ENCODE measurements at places on chromosomes 3 and 15. TPM values are rescaled to one million over a fixed set of nuclear protein-coding genes. Genes with fewer than 3 reads are reported as not detected.

The CLDN11 gene
- not detected for total RNA-seq

The PAQR9 gene
- total RNA-seq: not detected

The ITIH3 gene
- not detected for total RNA-seq

The EPHA6 gene
- 0.66 TPM for total RNA-seq

The SLC27A2 gene
- total RNA-seq: 0.84 TPM

The IL17RB gene
- 0.42 TPM for total RNA-seq

The KNL1 gene
- total RNA-seq: 7.9 TPM

The SCAANT1 gene
- not detected for total RNA-seq

The STRIT1 gene
- total RNA-seq: not detected

The ITGA11 gene
- not detected for total RNA-seq

The ROPN1 gene
- total RNA-seq: not detected

DNA sequence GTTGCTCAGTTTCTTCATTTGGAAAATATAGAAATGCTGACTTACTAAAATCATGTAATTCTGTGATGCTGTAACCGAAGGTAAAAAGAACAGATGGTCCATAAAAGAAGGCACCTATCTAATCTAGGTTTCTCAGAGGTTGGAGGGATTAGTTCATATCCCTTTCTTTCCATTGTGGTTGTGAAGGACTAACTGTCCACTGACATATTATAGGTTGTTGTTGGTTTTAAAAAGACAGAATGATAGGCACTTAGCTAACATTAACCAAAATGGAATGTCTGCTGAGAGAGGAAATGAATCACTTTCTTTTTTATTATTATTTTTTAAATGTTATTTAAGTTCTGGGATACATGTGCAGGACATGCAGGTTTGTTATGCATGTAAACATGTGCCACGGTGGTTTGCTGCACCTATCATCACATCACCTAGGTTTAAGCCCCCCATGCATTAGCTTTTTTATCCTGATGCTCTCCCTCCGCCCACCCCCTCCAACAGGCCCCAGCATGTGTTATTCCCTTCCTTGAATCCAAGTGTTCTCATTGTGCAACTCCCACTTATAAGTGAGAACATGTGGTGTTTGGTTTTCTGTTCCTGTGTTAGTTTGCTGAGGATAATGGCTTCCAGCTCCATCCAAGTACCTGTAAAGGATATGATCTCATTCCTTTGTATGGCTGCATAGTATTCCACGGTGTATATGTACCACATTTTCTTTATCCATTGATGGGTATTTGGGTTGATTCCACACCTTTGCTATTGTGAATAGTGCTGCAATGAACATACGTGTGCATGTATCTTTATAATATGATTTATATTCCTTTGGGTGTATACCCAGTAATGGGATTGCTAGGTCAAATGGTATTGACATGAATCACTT is 45.8 kb downstream of the ALDH1A2 start:
- no peak overlapping the region for H3K27ac ChIP-seq
- H3K4me1 ChIP-seq: no peaks in the 10 kb centered on the region
- no peaks in the 10 kb centered on the region for H3K36me3 ChIP-seq
- DNase-seq: peak; percentile 32

GRCh38 chr3:46693038-46693891 is at the start of gene ALS2CL:
ALS2CL (minus strand) TSS chr3:46693679; CDS start chr3:46689440, 4,239 bp downstream.
- H3K4me3 ChIP-seq: peak within 1 kb of the TSS; percentile 84
- peak; percentile 64 for DNase-seq
- peak within 1 kb of the TSS; percentile 94 for H3K27ac ChIP-seq
- H3K36me3 ChIP-seq: no peaks in the 10 kb centered on the region
- H3K27me3 ChIP-seq: no peaks in the 10 kb centered on the region

GRCh38 chr3:57977818-57978235 is 30.4 kb upstream of the FLNB start:
- peaks cover 6% of the 10 kb centered on the region for H3K36me3 ChIP-seq
- peaks cover 33% of the 10 kb centered on the region for H3K4me1 ChIP-seq
- H3K27ac ChIP-seq: no peak overlapping the region
- peak; percentile 43 for DNase-seq
- H3K4me3 ChIP-seq: no peak overlapping the region
- no peaks in the 10 kb centered on the region for H3K27me3 ChIP-seq

DNA sequence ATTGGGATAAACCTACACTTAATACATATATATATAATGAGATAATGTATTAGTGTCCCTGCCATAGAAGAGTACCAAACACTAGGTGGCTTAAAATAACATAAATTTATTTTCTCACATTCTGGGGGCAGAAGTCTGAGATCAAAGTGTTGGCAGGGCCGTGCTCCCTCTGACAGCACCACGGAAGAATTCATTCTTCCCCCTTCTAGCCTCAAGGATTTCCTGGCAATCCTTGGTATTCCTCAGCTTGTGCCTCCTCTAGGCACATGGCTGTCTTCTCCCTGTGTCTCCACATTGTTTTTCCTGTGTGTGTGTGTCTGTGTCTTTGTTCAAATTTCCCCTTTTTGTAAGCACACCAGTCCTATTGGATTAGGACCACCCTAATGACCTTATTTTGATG is 115.2 kb upstream of the AGBL1 start:
- no peak for DNase-seq
- no peak overlapping the region for H3K4me3 ChIP-seq
- peaks cover 45% of the 10 kb centered on the region for H3K27me3 ChIP-seq
- H3K27ac ChIP-seq: no peak overlapping the region

DNA sequence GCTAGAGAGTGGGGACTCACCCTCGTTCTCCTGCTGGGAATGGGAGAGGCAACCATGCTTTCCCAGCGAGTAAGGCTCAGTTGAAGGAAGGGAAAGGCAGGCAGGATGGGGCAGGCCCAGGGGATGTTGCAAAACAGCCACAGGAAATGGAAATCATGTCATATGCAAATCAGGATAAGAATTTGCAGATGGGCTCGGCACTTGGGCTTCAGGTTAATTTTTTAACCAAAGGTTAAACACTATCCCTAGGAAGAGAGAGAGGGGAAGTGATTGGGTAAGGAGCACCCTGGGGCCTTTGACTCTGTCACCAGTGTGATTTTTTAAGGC is 14.6 kb upstream of the PLA2G4E start:
- no peaks in the 10 kb centered on the region for H3K36me3 ChIP-seq
- peaks cover 11% of the 10 kb centered on the region for H3K4me1 ChIP-seq
- H3K27ac ChIP-seq: peak overlapping the region; percentile 6
- H3K4me3 ChIP-seq: peak overlapping the region; percentile 32

GRCh38 chr15:67095912-67096311 is 30.5 kb downstream of the SMAD3 start:
- H3K27me3 ChIP-seq: no peaks in the 10 kb centered on the region
- peaks cover 13% of the 10 kb centered on the region for H3K36me3 ChIP-seq
- H3K4me3 ChIP-seq: no peak overlapping the region
- H3K4me1 ChIP-seq: peaks cover 46% of the 10 kb centered on the region
- no peak for DNase-seq

- no peaks in the 10 kb centered on the region for H3K27me3 ChIP-seq
- no peak for DNase-seq
- H3K4me1 ChIP-seq: no peaks in the 10 kb centered on the region
- H3K27ac ChIP-seq: no peak overlapping the region
Observed at GRCh38 chr3:169295912-169296570, 367.5 kb downstream of the MECOM start.

- peaks cover 61% of the 10 kb centered on the region for H3K36me3 ChIP-seq
- no peak for DNase-seq
- H3K27ac ChIP-seq: no peak overlapping the region
- H3K4me1 ChIP-seq: peaks cover 6% of the 10 kb centered on the region
- no peaks in the 10 kb centered on the region for H3K27me3 ChIP-seq
Observed at GRCh38 chr3:15010664-15011063, 54.5 kb downstream of the MRPS25 start.

DNA sequence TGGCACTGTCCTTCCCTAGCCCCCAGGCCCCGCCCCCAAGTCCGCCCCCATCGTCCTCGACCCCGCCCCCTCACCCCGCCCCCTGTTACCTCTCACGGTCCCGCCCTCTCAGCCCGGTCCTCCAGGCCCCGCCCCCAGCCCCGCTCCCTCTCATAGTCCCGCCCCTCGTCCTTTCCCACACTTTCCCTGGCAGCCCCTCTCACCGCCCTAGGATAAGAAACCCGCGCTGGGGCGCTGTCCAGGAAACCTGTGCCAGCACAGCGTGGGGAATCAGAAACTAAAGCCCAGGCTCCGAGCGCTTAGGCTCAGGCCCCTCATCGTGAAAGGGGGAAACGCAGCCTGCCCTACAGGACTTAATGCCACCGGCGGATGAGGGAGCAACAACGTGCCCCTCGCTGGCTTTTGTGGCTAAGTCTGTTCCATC is 20.9 kb downstream of the TRPM1 start:
- peaks cover 14% of the 10 kb centered on the region for H3K4me1 ChIP-seq
- no peaks in the 10 kb centered on the region for H3K27me3 ChIP-seq
- H3K27ac ChIP-seq: no peak overlapping the region
- H3K36me3 ChIP-seq: no peaks in the 10 kb centered on the region
- no peak overlapping the region for H3K4me3 ChIP-seq

GRCh38 chr15:55522742-55523450 is 14.9 kb upstream of the DNAAF4 start:
- H3K27ac ChIP-seq: no peak overlapping the region
- no peaks in the 10 kb centered on the region for H3K36me3 ChIP-seq
- peaks cover 39% of the 10 kb centered on the region for H3K27me3 ChIP-seq
- no peak overlapping the region for H3K4me3 ChIP-seq
- H3K4me1 ChIP-seq: no peaks in the 10 kb centered on the region

- H3K27ac ChIP-seq: no peak overlapping the region
- H3K36me3 ChIP-seq: no peaks in the 10 kb centered on the region
- H3K4me3 ChIP-seq: no peak overlapping the region
- H3K27me3 ChIP-seq: no peaks in the 10 kb centered on the region
Observed at GRCh38 chr3:72320955-72321303, 527.3 kb downstream of the SHQ1 start.

GRCh38 chr3:57644740-57645139 is 47.6 kb upstream of the ARF4 start:
- no peak for DNase-seq
- no peaks in the 10 kb centered on the region for H3K27me3 ChIP-seq
- H3K4me3 ChIP-seq: no peak overlapping the region
- H3K27ac ChIP-seq: no peak overlapping the region

- no peak overlapping the region for H3K4me3 ChIP-seq
- H3K27me3 ChIP-seq: no peaks in the 10 kb centered on the region
- peaks cover 60% of the 10 kb centered on the region for H3K36me3 ChIP-seq
- no peak overlapping the region for H3K27ac ChIP-seq
- H3K4me1 ChIP-seq: no peaks in the 10 kb centered on the region
- DNase-seq: no peak
Observed at GRCh38 chr15:66489179-66489791, 8.3 kb downstream of the SNAPC5 start.

DNA sequence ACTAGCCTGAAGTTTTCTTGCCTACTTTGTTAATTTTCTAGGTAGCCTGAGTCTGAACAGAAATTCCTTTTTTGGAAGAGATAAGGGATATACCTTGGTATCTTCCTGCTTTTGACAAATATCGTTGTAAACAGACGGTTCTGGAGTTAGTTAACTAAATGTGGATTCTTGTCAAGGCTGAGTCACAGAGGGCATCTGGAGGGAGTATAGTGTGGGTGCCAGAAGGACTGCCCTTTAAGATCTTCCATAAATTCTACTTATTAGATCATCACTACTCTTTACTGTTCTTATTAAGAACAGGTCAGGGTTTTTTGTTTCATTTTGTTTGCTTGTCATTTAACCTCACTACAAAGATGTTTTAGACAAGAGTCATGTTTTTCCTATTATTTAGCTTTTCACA is 125.3 kb upstream of the SKOR1 start:
- peaks cover 10% of the 10 kb centered on the region for H3K36me3 ChIP-seq
- no peaks in the 10 kb centered on the region for H3K27me3 ChIP-seq
- no peaks in the 10 kb centered on the region for H3K4me1 ChIP-seq

- DNase-seq: no peak
- no peak overlapping the region for H3K4me3 ChIP-seq
- H3K27ac ChIP-seq: no peak overlapping the region
- H3K4me1 ChIP-seq: no peaks in the 10 kb centered on the region
- no peaks in the 10 kb centered on the region for H3K27me3 ChIP-seq
- H3K36me3 ChIP-seq: no peaks in the 10 kb centered on the region
Observed at GRCh38 chr3:88785841-88786240, 321.6 kb upstream of the EPHA3 start.

DNA sequence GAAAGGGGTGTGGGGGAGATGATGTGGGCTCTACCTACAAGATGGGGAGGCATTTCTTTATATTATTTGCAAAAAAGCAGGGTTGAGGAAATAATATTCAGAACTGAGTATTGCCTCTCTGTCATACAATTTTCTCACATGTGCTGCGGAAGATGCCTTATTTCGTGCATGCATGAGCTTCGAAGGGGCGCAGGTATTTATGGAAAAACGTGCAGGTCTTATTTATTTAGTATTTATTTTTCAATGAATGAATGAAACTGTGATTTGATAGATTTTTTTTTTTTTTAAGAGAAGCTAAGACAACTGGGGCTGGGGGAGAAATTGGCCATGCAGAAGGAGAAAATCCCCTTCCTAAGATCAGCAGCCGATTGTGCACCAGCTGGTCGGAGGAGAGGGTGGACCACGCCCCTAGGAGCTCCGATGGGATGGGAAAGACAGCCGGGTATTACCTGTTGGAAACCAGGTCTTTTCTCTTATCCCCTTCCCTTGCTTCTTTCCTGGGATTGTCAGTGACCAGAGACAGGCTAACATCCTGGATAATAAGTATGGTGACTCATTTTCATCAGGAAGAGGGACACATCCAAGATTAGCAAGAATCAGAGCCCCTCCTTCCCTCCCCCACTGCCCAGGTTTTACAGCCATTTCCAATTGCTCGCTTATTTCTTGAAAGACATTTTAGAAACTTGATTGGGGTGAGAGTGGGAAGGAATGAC is 875 bp downstream of the GAP43 start:
- H3K27me3 ChIP-seq: no peaks in the 10 kb centered on the region
- no peak for DNase-seq
- no peak overlapping the region for H3K27ac ChIP-seq
- H3K36me3 ChIP-seq: no peaks in the 10 kb centered on the region
- no peaks in the 10 kb centered on the region for H3K4me1 ChIP-seq
- no peak overlapping the region for H3K4me3 ChIP-seq

- H3K4me3 ChIP-seq: no peak overlapping the region
- DNase-seq: no peak
- no peak overlapping the region for H3K27ac ChIP-seq
- peaks cover 74% of the 10 kb centered on the region for H3K27me3 ChIP-seq
- no peaks in the 10 kb centered on the region for H3K4me1 ChIP-seq
Observed at GRCh38 chr3:61331929-61332552, 80.8 kb upstream of the FHIT start.

GRCh38 chr3:161475905-161476304 is 20.7 kb upstream of the OTOL1 start:
- no peaks in the 10 kb centered on the region for H3K27me3 ChIP-seq
- no peak overlapping the region for H3K27ac ChIP-seq
- H3K4me1 ChIP-seq: no peaks in the 10 kb centered on the region
- H3K36me3 ChIP-seq: no peaks in the 10 kb centered on the region
- no peak overlapping the region for H3K4me3 ChIP-seq

- H3K27ac ChIP-seq: no peak overlapping the region
- no peak overlapping the region for H3K4me3 ChIP-seq
- H3K27me3 ChIP-seq: no peaks in the 10 kb centered on the region
- H3K4me1 ChIP-seq: no peaks in the 10 kb centered on the region
Observed at GRCh38 chr15:99466701-99467337, 99.0 kb upstream of the MEF2A start.

GRCh38 chr3:183058351-183058750 is 40.9 kb downstream of the MCCC1 start:
- H3K36me3 ChIP-seq: peaks cover 12% of the 10 kb centered on the region
- no peak for DNase-seq
- H3K4me3 ChIP-seq: no peak overlapping the region
- H3K27me3 ChIP-seq: no peaks in the 10 kb centered on the region
- H3K4me1 ChIP-seq: peaks cover 4% of the 10 kb centered on the region

GRCh38 chr3:30078736-30079135 is 527.7 kb upstream of the TGFBR2 start:
- no peak overlapping the region for H3K27ac ChIP-seq
- H3K4me1 ChIP-seq: peaks cover 12% of the 10 kb centered on the region
- no peak overlapping the region for H3K4me3 ChIP-seq
- H3K27me3 ChIP-seq: no peaks in the 10 kb centered on the region
- no peaks in the 10 kb centered on the region for H3K36me3 ChIP-seq

Data from MCF 10A (cell line).